Stimulated activated CD8-positive, alpha-beta memory T cell treated with anti-CD3 and anti-CD28 coated beads, Interleukin-4, amount 100 ng/mL, for 4 hours (primary cell): ENCODE measurements at places on chromosomes 6 and 20.

DNA sequence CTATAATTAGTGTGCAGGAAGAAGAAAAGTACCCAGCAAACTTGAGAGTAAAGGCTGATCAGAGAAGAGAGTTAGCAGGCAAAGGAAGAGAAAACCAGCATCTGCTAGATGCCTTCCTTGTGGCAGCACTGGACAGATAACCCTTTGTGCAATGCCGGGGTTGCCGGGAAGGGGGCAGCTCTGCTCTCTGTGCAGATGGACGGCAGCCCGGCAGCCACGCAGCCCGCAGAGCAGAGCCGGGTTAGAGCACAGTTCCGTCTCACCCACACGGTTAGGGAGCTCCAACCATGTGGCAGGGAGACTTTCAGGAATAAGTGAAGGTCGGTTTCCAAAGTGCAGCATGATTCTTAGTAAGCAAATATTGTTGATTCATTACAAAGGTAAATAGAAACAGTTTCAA is 80.0 kb upstream of the RPS6KA2 start:
- no peak for DNase-seq

GRCh38 chr20:44170816-44171410 is 16.1 kb downstream of the JPH2 start:
- no peak for DNase-seq

GRCh38 chr6:45822246-45822812 is 193.3 kb downstream of the CLIC5 start:
- DNase-seq, result no peak

GRCh38 chr6:158059108-158059507 is 77.4 kb downstream of the SYNJ2 start:
- DNase-seq, result no peak

GRCh38 chr20:1949347-1950100 is 44.3 kb downstream of the PDYN start:
- DNase-seq, result no peak

DNA sequence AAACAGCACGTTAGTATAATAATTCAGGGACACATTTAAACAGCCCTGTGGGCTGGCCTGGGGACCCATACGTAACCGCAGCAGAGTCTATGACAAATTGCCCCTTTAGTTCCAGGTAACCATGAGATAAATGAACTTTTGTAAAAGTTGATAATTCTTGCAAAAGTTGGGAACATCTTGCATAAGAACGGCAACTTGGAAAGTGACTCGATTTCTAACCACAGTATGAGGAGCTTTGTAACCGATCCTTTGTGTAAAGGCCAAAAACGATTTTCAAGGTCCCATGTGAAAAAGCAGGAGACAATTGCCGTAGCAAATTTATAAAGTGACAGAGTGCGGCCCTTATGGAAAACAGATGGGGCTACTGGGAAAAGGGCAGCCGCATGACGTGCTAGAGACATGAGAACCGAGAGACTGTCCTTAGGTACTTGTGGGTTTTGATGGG is 81.6 kb downstream of the PSMG4 start:
- DNase-seq, result no peak

DNA sequence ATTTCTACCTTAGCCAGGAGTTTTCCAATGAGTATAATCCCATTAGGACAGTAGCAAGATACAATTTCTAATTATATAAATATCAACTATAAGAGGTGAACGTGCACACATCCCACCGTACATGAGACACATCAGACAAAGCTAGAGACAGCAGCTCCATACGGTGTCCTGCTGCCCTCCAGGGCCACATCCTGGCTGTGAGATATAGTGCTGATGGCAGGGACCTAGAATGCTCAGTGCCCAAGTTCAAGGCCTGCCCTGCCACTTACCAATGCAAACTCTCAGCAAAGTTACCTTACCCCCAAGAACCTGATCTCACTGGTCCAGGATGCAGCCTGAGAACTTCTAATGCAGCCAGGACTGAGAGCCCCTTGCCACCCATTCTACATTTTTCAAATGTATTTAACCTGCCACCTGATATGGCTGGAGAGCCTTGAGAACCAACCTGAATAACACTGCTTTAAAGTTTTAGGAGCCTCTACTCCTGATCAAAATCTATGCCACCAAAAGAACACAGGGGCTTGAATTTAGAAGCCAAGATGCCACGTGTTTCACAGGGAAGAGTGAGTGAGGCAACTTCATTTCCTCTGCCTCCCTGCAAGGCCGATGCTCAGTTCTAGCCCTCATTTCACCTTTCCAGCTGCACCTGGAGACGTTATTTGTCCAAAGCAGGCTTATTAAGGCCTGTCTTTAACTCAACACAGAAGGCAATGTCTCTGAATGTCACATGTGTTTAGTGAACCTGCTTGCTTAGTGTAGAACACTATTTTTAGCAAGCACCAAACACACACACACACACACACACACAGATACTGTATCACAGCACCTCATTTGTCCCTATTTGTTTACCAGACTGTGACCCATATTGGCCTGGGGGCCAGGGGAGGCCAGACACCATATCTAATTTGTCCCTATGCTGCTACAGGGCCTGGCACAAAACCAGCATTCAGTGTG is 6.1 kb downstream of the NFATC2 start:
- DNase-seq, result no peak

GRCh38 chr6:169964486-169965180 is 213.2 kb downstream of the ERMARD start:
- DNase-seq, result no peak

DNA sequence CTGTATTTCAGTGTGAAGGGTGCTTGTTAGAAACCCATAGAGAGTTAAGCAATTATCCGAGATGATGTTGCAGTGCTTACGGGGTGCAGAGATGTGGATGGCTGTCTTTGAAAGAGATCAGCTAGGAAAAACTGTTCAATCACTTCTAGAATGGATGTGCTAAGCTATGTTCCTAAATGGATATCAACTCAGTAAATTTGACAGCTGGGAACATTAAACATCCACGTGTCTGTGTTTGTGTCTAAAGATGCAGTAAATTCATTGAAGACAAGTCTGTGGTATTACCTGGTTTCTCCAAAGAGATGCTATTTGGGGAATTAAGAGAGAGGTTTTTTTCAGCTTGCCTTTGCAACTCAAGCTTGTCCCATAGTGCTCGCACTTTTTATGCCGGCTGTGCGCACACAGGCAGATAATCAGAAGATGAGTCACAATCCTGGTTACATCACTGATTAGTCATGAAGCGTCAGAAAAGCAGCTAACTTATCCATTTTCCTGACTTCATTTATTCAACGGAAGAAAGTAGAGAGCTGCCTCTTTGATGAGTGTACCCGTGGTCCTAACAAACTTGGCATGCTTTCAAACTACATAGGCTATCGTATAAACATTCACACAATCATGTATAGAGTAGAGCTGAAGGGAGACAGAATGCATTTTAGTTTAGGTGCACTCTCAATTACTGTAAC is 691.7 kb upstream of the SLC35B3 start:
- no peak for DNase-seq

DNA sequence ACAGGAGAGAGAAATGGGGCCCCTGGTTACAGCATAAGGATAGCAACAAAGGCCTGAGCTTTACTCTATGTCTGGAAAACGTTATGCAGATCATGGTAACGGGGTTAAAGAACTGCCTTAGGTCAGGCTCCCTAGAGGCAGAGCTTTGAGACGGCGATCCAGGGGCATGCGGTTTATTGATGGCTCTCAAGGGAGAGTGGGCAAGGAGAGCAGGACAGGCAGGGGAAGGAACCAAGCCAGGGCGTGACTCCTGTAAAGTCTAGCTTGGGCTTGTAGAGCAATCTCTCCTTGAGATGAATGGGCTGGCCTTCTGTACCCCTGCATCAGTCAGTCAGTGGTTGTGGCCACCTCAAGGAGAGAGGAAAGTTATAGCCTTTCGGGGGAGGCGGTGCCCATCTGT is 12.5 kb upstream of the FERMT1 start:
- no peak for DNase-seq

- no peak for DNase-seq
Observed at GRCh38 chr20:51036226-51036625, 13.3 kb upstream of the KCNG1 start.

DNA sequence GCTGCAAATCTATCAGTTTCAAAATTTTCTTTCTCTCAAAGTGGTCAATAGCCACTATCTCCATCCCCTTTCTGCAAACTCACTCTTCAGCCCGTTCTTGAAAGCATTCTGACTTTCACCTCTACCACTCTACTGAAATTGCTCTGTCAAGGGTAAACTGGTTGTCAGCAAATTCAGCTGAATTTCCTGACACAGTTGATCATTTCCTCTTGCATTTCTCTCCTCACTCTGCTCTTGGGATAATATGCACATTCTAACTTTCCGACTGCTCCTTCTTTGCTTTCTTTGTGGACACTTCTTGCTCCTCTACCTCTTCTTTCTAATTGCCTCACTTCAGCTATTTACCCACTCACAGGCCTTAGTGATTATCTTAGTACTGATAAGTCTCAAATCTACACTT is 73.7 kb upstream of the TINAG start:
- DNase-seq, result no peak

DNA sequence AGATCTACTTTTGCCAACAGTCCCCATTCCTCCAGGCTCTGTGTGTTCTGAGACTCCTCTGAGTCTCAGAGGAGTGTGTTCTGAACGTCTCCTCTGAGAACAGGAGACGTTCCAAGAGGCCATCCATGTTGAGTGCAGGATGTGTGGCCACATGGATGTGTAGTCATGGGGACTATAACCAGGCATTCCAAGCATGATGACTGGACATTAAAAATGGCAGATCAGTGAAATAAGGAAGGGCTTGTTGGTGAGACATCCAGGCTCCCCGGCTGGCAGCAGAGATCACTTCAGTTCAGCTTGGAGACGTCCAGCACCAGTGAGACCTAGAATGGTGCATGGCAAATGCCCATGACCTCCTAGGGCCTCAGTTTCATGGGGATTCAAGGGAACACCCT is 34.3 kb upstream of the POU5F1 start:
- no peak for DNase-seq

- DNase-seq, result no peak
Observed at GRCh38 chr20:50574586-50574985, 64.4 kb downstream of the PTPN1 start.

- no peak for DNase-seq
Observed at GRCh38 chr6:156883497-156884252, 106.5 kb downstream of the ARID1B start.

GRCh38 chr6:134425513-134425912 is 107.6 kb upstream of the SGK1 start:
- no peak for DNase-seq

- no peak for DNase-seq
Observed at GRCh38 chr20:12110711-12111110, 193.0 kb downstream of the BTBD3 start.

- no peak for DNase-seq
Observed at GRCh38 chr6:84258268-84258667, 30.8 kb upstream of the CEP162 start.

DNA sequence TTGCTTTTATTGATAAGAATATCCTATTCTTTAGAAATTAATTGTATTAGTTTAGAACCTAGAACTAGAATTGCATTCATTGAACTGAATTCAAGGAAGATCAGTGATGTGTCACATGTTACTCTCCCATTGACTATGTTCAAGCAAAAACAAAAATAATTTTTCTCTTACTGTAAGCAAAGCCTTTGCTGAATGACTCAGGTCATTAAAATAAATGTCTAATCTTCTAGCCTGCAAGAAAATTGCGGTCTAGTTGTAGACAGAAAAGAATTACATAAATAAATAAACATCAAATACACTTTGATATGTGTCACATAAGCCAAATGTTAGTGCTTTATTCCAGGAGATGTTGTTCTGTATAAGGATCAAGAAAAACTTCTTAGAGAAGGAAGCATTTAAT is 387.9 kb downstream of the ADGRB3 start:
- no peak for DNase-seq
